ENCODE measurements at places on chromosomes 2 and 18. TPM values are rescaled to one million over a fixed set of nuclear protein-coding genes. Genes with fewer than 3 reads are reported as not detected.

Gene RGPD3
- 0.17 TPM for total RNA-seq

Gene SLC16A14
- total RNA-seq, result 2.1 TPM

Gene PSMA8
- total RNA-seq, result not detected

Gene FNDC4
- total RNA-seq, result 14.7 TPM

Gene MEP1B
- not detected for total RNA-seq

Gene GKN2
- total RNA-seq, result not detected

Gene CFAP53
- 0.34 TPM for total RNA-seq

Gene CRYGD
- total RNA-seq, result 0.98 TPM

Gene TMEM237
- total RNA-seq, result 36.8 TPM

Gene NFU1
- 43.4 TPM for total RNA-seq

Gene KLHL41
- not detected for total RNA-seq

Gene MAP3K20
- total RNA-seq, result 11.1 TPM

Gene TOGARAM2
- total RNA-seq, result 0.59 TPM

Gene CWC22
- 30.2 TPM for total RNA-seq

Gene KCNIP3
- 1.9 TPM for total RNA-seq

Gene ECEL1
- 6.5 TPM for total RNA-seq

Gene PRSS56
- total RNA-seq, result not detected

Gene CDK15
- total RNA-seq, result not detected

Gene FABP1
- not detected for total RNA-seq

Gene BCL2L11
- total RNA-seq, result 22.9 TPM

Gene INHA
- 0.73 TPM for total RNA-seq

Gene LBX2
- total RNA-seq, result 0.55 TPM

Gene GALNT13
- 9.6 TPM for total RNA-seq

Gene PLEK
- total RNA-seq, result not detected

Gene CTAGE1
- not detected for total RNA-seq

Gene SLC9A4
- total RNA-seq, result not detected

Gene KCNE4
- total RNA-seq, result not detected

Gene ZC3H8
- total RNA-seq, result 7.1 TPM

Gene BCL11A
- total RNA-seq, result 59.3 TPM

Gene GALNT5
- total RNA-seq, result 0.06 TPM

Gene SNRPD1
- total RNA-seq, result 184 TPM

Gene ASTL
- 0.60 TPM for total RNA-seq

Gene TMEM247
- total RNA-seq, result not detected

Gene ABCB6
- total RNA-seq, result 49.9 TPM

Data from H1 (cell line).